ENCODE measurements at places on chromosomes 12 and 14. TPM values are rescaled to one million over a fixed set of nuclear protein-coding genes. Genes with fewer than 3 reads are reported as not detected.

- DNase-seq: no peak
Measured at GRCh38 chr12:44358636-44359035, 517.5 kb downstream of the NELL2 start.

- no peak for DNase-seq
Measured at GRCh38 chr12:53816360-53817020, 64.7 kb upstream of the CISTR start.

DNA sequence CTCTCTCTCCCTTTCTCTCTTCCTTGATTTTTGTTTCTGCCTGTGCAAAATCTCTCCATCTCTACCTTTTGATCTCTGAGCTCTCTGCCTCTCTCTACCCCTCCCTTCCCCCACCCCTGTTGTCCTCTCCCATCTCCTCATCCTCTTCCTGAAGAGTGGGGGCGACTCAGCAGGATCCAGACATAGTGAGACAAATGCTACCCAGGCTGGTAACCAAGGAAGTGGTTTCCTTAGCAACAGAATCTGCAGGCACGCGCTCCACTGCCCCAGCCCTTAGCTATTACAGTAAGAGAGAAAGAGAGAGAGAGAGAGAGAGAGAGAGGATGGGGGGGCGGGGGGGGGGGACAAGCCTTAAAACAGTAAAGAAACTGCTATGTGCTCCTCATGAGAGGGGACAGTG lies 85.6 kb downstream of the CMKLR1 start:
- no peak for DNase-seq

DNA sequence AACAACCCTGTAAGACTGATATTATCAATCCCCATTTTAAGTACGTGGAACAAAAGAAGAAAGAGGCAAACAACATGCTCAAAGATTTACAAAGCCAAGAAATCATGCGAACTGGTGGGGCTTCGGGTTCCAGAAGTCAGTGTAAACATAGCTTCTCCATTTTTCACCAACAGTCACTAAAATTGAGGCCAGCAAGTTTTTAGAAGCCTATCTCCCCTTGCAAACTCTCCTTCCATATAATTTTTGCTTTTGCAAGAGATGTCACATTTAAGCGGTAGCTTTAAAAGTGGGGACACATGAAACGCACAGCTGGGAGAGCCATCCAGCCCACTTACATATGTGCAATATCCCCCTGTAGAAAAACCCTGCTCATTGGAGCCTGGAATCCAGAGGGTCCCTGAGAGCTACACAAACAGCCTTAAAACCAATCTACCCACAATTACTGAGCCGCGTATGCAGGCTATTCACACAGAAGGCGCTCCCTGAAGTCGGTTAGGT lies 797 bp downstream of the SLC11A2 start:
- no peak for DNase-seq

CMTM5 gene
- total RNA-seq: 0.14 TPM

NID2 gene
- total RNA-seq: 5.1 TPM
